ENCODE measurements at places on chromosomes 5 and 9. TPM values are rescaled to one million over a fixed set of nuclear protein-coding genes. Genes with fewer than 3 reads are reported as not detected.
A peak's percentile ranks its signal among the peaks of the same experiment; 100 is the strongest.

GRCh38 chr5:169641253-169641652 is 4.2 kb downstream of the DOCK2 start:
- DNase-seq = peak; percentile 68
- no peak overlapping the region for H3K4me3 ChIP-seq
- no peaks in the 10 kb centered on the region for H3K36me3 ChIP-seq
- H3K27me3 ChIP-seq = no peaks in the 10 kb centered on the region
- no peaks in the 10 kb centered on the region for H3K4me1 ChIP-seq
- no peak overlapping the region for H3K27ac ChIP-seq

- no peaks in the 10 kb centered on the region for H3K36me3 ChIP-seq
- peaks cover 26% of the 10 kb centered on the region for H3K27me3 ChIP-seq
- DNase-seq = peak; percentile 27
- H3K4me1 ChIP-seq = no peaks in the 10 kb centered on the region
Measured at GRCh38 chr5:35956429-35956828, 18.0 kb upstream of the CAPSL start.

GRCh38 chr9:115628426-115628825 is 510.5 kb upstream of the TNC start:
- H3K27me3 ChIP-seq = no peaks in the 10 kb centered on the region
- no peaks in the 10 kb centered on the region for H3K36me3 ChIP-seq
- no peak overlapping the region for H3K4me3 ChIP-seq
- no peak for DNase-seq
- H3K27ac ChIP-seq = no peak overlapping the region
- H3K4me1 ChIP-seq = peaks cover 30% of the 10 kb centered on the region

DNA sequence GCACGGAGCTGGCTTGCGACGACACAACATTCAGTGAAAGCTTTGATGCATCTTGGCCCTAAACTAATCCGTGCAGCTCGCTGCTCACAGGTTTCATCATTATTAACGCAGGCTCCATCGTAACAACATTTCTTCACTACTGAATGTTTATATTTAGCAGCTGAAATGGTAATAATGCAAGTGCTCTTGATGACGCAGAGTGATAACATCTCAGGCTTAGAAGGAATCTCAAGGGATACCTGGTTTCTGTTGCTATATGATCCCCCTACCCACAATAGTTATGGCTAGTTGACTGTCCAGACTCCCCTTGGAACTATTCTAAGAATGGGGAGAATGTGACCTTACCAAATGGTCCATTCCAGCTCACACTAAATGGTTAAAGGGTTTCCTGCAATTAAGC is 36.2 kb downstream of the C5 start:
- no peak for DNase-seq
- H3K27ac ChIP-seq = no peak overlapping the region
- H3K4me1 ChIP-seq = no peaks in the 10 kb centered on the region
- no peak overlapping the region for H3K4me3 ChIP-seq
- no peaks in the 10 kb centered on the region for H3K27me3 ChIP-seq
- no peaks in the 10 kb centered on the region for H3K36me3 ChIP-seq

GRCh38 chr5:122312591-122313406 is 762 bp downstream of the SNCAIP start:
- H3K27ac ChIP-seq = 0 out of 2 replicates have a peak overlapping the region, but pooled peaks have one; percentile 1
- DNase-seq = peak; percentile 76

- no peak for DNase-seq
- no peak overlapping the region for H3K4me3 ChIP-seq
- peaks cover 14% of the 10 kb centered on the region for H3K36me3 ChIP-seq
- no peaks in the 10 kb centered on the region for H3K27me3 ChIP-seq
- peaks cover 37% of the 10 kb centered on the region for H3K4me1 ChIP-seq
- H3K27ac ChIP-seq = no peak overlapping the region
Measured at GRCh38 chr9:112252194-112252593, 77.1 kb upstream of the SUSD1 start.

DNA sequence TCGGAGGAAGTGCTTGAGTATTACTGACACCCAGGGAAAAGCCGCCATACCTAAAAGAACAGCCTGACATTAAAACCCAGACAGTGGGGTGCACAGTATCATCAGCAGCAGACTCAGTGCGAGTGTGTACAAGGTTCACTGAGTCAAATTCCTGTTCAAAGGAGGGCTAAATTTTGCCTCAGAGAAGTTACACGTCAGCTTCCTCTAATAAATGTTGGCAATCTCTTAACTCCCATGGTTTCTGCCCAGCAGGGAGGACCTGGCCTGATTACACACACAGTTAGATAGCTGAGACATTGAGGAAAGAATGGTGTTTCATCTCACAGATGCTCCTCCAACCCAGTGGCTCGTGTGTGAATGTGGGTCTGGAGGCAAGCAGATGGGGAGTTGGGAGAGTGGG is 38.2 kb downstream of the NIPSNAP3B start:
- no peaks in the 10 kb centered on the region for H3K4me1 ChIP-seq
- H3K27ac ChIP-seq = no peak overlapping the region

DNA sequence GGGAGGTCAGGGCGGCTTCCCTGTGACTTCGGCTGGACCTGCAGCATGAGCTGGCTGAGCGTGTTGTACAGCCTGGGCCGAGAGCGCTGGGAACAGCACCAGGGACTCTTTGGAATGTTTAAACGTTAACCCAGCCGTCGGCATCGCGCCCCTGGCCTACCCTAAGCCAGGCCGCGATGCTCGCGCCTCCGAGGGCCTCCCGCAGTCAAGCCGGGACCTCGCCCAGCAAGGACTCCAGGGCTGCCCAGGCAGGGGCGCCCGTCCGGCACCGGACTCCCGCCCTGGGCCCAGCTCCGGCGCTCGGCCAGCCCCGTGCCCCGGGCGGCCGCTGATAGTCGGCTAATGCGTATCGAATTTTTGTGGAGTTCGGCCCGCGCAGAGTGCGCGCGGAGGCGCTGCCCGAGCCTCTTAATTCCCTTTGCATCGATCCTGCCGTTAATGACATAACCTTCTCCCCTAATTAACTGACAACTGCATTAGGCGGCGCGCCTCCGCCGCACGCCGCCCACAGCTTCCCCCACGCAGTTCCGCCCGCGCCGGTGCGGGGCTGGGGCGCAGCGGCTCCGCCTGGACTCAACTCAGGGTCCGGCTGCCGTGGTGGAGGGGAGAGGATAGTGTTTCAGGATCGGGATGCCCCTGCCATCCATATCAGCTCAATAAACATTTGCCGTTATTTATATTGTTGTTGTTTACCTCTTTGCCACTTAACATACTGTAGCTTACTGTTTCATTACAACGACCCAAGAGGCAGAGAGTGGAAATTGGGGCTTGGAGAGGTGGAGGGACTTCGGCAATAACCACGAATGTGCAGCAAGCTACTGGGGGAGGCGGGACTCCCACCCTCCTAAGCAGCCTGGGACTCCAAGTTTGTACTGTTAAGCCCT is 28.8 kb upstream of the CDC23 start:
- H3K4me3 ChIP-seq = peak overlapping the region; percentile 68
- H3K27me3 ChIP-seq = peaks cover 33% of the 10 kb centered on the region
- DNase-seq = peak; percentile 57

- H3K4me3 ChIP-seq = peak overlapping the region; percentile 96
- no peaks in the 10 kb centered on the region for H3K36me3 ChIP-seq
- peaks cover 30% of the 10 kb centered on the region for H3K4me1 ChIP-seq
- DNase-seq = no peak
- no peaks in the 10 kb centered on the region for H3K27me3 ChIP-seq
Measured at GRCh38 chr5:65623482-65623881, 651 bp downstream of the TRIM23 start.

- no peak overlapping the region for H3K4me3 ChIP-seq
- DNase-seq = no peak
- no peak overlapping the region for H3K27ac ChIP-seq
- H3K36me3 ChIP-seq = no peaks in the 10 kb centered on the region
Measured at GRCh38 chr9:23477908-23478307, 348.1 kb downstream of the ELAVL2 start.

DNA sequence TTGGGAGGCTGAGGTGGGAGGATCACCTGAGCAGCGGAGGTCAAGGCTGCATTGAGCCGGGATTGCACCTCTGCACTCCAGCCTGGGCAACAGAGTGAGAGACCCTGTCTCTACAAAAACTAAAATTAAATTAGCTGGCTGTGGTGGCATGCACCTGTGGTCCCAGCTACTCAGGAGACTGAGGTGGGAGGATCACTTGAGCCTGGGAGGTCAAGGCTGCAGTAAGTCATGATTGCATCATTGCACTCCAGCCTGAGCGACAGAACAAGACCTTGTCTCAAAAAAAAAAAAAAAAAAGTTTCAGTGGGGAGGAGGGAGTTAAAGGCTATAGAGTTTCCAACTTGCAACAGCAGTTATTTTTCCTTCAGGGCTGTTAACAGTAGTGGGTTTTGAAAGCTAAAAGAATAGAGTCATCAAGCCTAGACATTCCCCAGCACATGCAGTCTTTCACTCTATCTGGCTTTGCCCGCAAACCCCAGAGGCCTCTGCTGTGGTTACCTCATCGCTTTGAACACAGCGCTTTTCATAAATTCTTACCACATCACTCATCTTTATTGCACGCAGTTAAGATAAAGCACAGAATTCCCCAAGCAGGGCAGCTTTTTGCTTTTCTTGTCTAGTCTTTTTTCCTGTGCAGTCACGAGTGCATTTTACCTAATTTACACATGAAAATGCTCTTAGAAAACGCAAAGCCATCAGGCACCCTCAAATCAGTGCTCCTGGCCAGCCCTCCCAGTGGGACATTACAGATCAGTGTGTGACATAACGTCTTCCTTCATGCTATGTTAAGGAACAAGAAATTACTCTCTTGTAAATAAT is 8.7 kb upstream of the SLC2A8 start:
- no peak overlapping the region for H3K4me3 ChIP-seq
- H3K4me1 ChIP-seq = 0 out of 2 replicates have a peak, but pooled peaks cover 9% of the 10 kb centered on the region
- no peaks in the 10 kb centered on the region for H3K36me3 ChIP-seq
- peaks cover 65% of the 10 kb centered on the region for H3K27me3 ChIP-seq
- DNase-seq = peak; percentile 87

DNA sequence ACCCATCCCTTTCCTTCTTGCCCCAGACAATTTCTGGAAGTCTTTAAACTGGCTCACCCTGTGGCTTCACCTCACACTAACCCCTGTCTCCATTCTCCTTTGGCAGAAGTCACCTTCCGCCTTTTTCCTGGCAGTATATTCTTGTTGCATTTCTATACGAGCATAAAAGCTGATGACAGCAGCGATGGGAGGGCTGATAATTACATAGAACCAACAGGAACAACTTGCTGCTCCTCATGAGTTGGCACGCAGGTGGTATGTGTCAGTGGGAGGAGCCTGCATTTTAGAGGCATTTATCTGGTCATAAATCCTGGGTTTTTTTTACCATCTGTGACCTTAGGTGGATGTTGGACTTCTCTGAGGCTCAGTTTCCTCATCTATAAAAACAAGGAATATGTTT is 61.4 kb upstream of the CKMT2 start:
- H3K27ac ChIP-seq = no peak overlapping the region
- no peaks in the 10 kb centered on the region for H3K4me1 ChIP-seq
- H3K27me3 ChIP-seq = no peaks in the 10 kb centered on the region
- no peaks in the 10 kb centered on the region for H3K36me3 ChIP-seq

DNA sequence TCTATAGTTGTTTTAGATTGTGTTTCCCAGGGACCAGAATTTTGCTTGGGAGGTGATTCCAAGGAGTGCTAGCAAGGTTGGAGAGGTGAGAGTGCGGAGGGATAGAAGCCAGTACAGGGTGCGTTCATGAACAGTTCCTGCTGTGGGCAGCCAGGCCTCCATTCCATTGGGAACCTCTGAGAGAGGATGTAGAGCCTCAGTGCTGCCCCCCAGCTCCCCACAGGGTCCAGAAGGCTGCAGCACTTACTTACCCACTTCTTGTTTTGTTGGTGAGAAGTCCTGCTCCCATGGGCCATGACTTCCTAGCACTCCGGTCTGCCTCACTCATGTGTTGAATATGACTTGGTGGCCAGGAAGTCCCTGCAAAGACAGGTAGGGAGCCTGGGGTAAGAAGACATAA is 128.2 kb upstream of the GAS1 start:
- no peak for DNase-seq
- H3K27ac ChIP-seq = no peak overlapping the region
- H3K36me3 ChIP-seq = no peaks in the 10 kb centered on the region
- no peaks in the 10 kb centered on the region for H3K27me3 ChIP-seq
- 0 out of 2 replicates have a peak, but pooled peaks cover 3% of the 10 kb centered on the region for H3K4me1 ChIP-seq

- H3K4me1 ChIP-seq = no peaks in the 10 kb centered on the region
- DNase-seq = no peak
- no peaks in the 10 kb centered on the region for H3K36me3 ChIP-seq
- no peaks in the 10 kb centered on the region for H3K27me3 ChIP-seq
Measured at GRCh38 chr5:80269991-80270438, 14.2 kb upstream of the SERINC5 start.

GRCh38 chr5:35826554-35826953 is 30.1 kb upstream of the IL7R start:
- no peak overlapping the region for H3K27ac ChIP-seq
- DNase-seq = no peak
- H3K4me1 ChIP-seq = no peaks in the 10 kb centered on the region
- no peaks in the 10 kb centered on the region for H3K36me3 ChIP-seq
- H3K4me3 ChIP-seq = no peak overlapping the region

GRCh38 chr5:100889165-100889743 is 13.8 kb downstream of the ST8SIA4 start:
- H3K27ac ChIP-seq = no peak overlapping the region
- H3K36me3 ChIP-seq = no peaks in the 10 kb centered on the region
- H3K27me3 ChIP-seq = no peaks in the 10 kb centered on the region
- H3K4me3 ChIP-seq = no peak overlapping the region
- DNase-seq = no peak

The CDC20B gene
- total RNA-seq = not detected

The TMC1 gene
- total RNA-seq = not detected

The PLEKHG4B gene
- not detected for total RNA-seq

The PCDHGA9 gene
- total RNA-seq = 2.6 TPM
